ENCODE measurements at places on chromosomes 16 and 17.

GRCh38 chr16:72938795-72939164, 109.1 kb downstream of the ZFHX3 start:
- DNase-seq, result no peak

- no peak for DNase-seq
These were observed 146.1 kb upstream of the TOM1L1 start for GRCh38 chr17:54754560-54754959.

DNA sequence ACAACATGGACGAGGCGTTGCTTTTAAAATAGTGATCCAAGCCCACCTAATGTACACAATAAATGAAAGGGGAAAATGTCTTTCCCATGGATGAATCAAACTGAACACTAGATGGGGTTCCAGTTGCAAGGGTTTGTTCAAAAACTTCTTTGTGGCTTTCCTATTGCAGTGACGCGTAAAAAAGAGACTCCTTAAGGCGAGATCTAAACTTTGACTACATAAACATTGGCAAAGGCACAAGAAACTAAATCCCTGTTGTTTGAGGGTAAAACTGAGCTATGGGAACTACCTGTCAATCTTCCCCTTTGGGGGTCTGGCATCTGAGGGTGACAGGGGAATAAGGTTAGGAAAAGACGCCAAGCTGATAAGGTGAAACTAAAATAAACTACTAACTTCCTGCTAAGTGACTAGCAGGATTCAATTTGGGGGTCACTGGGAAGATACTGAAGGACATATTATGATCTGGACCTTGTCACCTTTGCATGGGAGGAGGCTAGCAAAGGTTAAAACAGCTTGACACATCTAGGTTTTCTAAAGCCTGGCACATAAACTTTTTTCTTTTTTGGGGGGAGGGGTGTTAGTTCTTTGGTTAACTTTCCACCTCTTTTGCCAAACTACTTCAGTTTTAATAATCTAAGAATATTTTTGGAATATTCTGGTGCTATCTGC, 4.7 kb downstream of the SALL1 start:
- DNase-seq, result no peak

DNA sequence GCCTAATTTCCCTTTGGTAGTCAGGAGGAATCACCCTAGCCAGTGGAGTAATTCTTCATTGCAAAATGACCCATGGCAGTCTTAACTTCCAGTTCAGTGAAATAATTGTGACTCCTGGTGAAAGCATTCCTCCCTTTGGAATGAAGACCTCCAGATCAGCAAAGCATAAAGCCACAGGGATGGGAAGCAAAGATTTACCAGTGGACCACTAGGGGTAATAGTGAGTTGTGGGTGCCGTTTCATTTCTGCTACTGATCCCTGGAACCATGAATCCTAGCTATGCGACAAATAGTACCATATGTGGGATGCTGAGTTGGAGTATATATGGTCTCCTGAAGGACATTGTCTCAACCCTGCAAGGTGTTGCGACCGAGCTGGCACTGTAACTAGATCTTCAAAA, 13.7 kb downstream of the DYNLL2 start:
- no peak for DNase-seq

DNA sequence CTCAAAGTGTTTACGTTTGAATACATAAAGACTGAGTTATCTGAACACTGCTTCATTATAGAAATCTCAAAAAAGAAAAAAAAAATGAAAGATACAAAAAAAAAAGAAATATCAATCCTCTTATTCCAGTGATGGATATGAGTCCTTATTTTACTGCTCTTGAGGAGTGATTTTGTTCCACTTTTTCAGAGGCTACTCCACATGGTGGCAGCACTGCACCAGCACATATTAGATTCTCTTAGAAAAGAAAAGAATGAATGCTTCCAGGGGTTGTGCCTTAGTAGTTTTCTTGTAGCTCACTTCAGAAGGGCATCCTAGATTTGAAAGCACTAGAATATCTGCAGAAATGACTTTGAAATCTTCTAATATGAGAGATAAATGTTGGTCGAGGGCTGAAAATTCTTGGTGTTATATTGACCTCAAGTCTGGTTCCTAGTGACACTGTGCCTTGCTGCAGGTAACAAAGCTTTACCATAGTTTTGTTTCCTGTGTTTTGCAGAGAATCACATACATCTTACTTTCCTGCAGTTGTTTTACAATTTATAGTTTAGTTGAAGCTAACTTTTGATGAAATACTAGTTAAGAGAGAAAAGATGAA, 25.9 kb downstream of the AP2B1 start:
- no peak for DNase-seq

DNA sequence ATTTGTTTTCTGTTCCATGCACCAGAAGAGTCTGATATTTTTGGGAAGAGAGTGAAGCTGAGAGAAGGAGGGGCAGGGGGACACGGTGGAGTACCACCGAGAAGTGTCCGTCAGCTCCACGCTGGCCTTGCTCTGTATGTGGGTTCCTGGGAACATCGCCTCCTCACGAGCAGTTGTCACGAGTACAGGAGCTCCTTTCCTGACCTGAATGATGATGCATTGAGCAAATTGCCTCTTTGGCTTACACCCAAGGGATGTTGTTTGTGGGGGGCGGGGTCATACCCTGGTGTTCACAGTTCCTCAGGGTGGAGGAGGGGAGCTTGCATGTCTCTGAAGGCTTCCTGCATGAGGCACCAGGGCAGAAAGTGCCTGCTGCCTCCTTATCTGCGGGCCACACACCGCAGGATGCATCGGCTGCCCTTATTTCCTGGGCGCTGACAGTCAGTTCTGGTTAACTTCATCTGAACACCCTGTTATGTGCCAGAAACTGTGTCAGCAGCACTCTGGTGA, 36.2 kb downstream of the RGS9 start:
- DNase-seq, result no peak

DNA sequence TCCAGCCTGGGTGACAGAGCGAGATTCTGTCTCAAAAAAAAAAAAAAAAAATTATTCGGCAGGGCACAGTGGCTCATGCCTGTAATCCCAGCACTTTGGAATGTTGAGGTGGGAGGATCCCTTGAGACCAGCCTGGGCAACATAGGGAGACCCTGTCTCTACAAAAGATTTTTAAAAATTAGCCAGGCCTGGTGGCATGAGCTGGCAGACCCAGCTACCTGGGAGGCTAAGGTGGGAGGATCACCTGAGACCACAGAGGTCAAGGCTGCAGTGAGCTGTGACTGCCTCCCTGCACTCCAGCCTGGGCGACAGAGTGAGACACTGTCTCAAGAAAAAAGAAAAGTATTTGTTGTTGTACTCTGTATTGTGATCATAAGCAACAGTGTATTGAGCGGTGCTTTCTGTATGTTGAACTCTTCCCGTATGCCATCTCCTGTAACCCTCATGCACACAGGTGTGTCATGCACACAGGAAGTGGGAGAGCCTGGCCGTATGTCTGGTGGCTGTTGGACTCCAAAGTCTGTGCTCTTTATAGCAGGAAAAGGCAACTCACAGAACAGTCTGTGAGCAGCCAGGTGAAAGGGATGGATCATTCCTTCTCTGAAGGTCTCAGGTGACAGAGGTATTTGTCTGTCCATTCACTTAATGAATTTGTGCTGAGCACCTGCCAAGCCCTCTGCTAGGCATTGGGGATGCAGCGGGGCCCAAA, 17.1 kb downstream of the CDH1 start:
- DNase-seq, result no peak

DNA sequence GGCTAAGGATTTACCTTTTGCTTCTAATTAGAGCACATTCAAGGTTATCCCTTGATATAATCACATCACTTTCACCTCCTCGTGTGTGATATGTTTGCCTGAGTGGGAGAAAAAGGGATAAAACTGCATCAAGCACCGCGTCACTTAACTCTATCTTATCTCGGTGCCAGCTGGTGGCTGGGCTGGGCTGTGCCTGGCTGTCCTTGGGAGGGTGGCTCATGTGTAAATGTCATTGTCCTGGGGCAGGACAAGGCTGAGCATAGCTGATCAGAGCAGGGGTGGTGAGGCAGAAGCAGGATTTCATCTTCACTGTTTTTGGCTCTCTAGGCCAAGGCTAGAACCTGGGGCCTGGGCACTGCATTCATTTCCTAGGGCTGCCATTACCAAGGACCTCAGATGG, 105.3 kb downstream of the RAP1GAP2 start:
- no peak for DNase-seq

All from posterior cingulate gyrus (tissue), 11 donors.